Left ventricle myocardium superior (tissue), 1 donor: ENCODE measurements at places on chromosomes 6 and 20. TPM values are rescaled to one million over a fixed set of nuclear protein-coding genes. Genes with fewer than 3 reads are reported as not detected.

DNA sequence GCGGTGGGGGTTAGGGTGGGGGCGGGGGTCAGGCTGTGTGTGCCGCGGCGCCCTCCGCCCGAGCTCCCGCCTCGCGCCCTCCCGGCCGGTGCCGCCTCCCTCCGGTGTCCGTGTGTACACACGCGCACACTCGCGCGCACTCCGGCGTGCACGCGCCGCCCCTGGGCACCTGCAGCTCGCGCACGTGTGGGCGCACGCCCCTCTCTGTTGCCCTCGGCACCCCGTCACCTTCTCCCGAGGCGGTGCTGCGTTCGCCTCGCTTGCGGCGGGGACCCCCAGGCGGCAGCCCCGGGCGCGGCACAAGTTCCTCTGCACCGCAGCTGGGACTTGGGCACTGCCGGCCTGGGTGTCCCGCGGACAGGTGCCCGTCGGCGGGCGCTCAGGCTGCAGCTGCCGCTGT lies 525 bp downstream of the MACROD2 start:
- DNase-seq = peak; percentile 55

GRCh38 chr6:123415844-123416468 lies 220.8 kb downstream of the TRDN start:
- DNase-seq = no peak

GRCh38 chr6:43107344-43108062 lies 31.4 kb downstream of the PTK7 start:
- no peak for DNase-seq

DNA sequence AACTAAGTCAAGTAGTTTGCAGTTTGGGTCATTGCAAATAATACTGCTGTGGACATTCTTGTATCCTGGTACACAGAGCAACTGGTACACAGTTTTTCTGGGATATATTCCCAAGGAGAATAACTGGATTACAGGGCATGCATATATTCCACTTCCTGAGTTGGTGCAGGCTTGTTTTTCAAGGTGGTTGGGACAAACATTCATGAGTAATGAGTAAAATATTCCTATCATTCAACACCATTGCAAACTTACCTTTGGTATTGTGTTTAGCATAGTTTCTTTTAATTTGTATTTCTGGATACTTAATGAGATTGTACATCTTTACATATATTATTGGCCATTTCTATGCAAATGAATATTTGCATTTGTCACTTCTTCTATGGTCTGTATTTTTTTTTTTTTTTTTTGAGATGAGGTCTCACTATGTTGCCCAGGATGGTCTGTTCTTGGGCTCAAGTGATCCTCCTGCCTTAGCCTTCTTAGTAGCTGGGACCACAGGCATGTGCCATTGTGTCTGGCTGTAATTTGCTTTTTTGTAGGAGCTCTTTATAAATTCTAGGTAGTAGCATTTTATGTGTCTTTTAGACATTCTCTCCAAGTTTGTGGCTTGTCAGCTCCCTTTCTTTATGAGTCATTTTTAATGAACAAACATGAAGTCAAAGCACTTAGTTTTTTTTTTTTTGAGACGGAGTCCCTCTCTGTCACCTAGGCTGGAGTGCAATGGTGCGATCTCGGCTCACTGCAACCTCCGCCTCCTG lies 158.7 kb downstream of the SOX4 start:
- no peak for DNase-seq

DNA sequence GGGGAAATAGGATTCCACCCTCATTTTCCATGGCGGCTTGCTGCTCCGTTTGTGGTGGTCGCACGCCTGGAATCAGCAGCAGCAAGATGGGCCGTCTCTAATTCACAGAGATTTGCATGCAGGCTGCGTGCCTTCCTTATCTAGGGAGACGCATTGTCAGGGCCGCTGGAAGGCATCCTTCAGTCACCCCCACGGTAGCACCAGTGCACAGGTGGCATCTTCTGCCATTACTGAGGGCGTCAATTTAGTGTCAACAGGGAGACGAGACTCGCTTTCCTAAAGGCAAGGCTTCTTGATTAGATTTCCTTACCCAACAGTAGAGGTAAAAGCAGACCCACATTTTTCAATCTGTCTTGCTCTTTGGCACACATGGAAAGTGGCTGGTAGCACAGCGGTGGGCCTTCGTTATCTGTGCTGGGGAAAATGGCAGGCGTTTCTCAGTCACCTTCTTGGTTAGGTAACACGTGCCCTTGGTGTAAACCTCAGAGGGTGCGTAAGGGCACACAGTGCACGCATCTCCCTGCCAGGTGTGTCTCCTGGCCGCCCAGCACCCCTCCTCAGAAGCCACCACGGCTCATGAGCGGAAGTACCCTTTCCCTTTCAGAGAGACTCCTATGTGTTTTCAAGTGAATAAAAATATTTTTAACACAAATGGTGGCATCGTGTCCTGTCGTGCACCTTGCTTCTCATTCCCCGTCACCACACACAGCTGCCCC lies 27.3 kb upstream of the VSTM2L start:
- DNase-seq = no peak

- no peak for DNase-seq
Observed at GRCh38 chr6:161366301-161366923, 92.6 kb upstream of the AGPAT4 start.

DNA sequence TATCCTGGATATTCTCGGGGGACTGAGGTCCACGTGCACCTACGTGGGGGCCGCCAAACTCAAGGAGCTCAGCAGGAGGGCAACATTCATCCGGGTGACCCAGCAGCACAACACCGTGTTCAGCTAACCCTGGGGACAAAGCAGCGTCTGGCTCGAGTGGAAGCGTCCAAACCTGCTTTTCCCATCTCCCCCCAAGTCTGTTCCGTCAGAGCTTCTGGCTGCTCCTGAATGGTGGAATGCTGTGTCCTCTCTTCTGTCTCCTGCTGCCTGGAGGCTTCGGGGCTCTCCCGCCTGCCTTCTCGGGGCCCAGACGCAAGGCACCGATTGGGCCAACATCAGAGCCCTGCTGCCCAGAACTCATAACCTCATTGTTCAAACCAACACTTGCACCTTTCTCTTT lies 56.7 kb downstream of the GMPR start:
- no peak for DNase-seq

DNA sequence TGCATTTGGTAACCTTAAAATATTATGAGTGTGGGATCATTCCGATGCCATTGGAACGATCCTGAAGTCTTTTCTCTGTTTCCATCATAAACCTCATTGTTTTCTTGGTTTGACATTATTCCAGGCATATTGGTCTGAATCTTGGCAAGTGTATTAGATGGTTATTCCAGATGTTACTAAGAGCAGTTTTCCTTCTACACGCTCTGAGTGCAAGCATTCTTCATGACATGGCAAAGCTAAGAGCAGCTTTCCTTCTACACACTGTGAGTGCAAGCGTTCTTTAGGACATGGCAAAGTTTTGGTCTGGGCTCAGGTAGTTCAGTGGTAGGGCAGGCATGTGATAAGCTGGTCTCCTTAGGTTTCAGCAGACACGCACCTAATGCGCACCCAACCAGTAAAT lies 53.0 kb downstream of the SMOC2 start:
- DNase-seq = no peak

DNA sequence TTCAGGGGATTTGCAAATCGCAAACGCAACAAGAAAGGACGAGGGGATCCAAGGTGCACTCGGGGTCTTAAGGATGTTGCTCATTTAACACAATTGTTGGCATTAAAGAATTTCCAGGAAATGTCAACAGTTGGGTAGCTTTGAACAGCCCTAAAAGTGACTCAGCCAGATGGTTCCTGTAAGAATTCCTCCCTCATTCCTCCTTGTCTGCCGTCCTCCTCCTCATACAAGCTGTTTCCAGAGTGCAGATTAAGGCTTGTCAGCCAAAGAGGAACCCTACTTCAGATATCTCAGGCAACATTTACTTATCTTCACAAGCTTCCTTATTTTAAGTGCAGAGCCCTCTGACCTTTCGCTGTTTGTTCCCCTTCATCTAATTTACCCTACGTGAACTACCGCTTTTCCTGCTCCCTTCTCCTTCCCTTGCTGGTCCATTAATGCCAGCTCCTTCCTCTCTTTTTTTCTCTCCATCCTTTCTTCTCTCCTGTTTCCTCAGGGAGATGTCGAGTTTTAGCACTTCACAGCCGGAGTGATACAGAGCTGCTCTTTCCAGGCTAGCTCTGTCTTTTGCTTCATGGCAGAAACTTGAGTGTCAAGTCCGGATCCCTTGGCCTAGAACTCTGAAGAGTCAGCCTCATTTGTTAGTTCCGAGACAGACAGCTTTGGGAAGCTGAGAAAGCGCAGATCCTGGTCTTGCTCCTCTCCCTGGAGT lies 26.1 kb upstream of the TBC1D7 start:
- no peak for DNase-seq

DNA sequence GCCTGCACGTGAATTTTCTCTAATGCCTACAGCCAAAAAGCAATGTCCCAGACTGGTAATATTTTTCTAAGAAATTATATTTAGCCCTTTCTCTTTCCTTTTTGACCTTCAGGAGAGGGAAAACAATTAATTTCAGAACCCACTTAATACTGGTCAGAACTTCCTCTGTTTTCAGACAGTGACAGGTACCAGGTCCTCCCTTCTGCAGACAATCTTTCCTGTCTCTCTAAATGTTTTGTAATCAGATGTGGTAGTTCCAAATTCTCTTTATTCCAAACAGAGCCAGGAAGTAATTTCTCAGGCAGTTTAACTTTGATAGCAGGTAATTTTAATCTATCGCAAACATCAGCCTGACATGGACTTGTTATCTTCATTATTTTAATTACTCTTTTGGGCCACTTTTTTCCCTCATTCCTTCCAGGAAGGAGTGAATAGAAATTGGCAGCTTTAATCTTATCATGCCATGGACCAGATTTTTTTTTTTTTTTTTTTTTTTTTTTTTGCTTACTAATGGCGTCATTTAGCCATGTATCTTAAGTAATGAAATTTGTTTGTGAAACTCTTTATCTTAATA lies 348.6 kb upstream of the SOX4 start:
- DNase-seq = no peak

GRCh38 chr6:148888856-148889255 lies 142.0 kb downstream of the UST start:
- no peak for DNase-seq

DNA sequence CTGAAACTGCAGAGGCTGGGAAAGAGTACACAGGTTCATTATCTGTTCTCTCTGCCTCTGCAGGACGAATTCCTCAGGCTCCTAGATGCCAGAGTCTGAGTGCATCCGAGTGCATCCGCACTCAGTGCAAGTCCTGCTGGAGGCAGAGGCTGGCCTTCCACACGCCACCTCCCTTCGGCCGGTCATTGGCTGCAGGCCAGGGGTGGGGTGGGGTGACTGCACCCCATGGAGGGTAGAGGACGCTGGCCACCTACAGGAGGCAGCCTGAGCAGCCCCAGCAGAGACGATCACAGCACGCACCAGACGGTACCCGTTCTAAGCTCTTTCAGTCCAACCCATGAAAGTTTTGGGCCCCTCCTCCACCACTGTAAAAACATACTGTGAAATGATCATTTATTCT lies 11.7 kb downstream of the SFT2D1 start:
- peak; percentile 77 for DNase-seq

TAP1 gene
- 14.6 TPM for total RNA-seq

SRSF12 gene
- 0.07 TPM for total RNA-seq

COL10A1 gene
- total RNA-seq = not detected

TRDN gene
- 470 TPM for total RNA-seq

CD24 gene
- total RNA-seq = 0.99 TPM

RNF39 gene
- total RNA-seq = not detected

SPATS1 gene
- total RNA-seq = not detected

ULBP1 gene
- total RNA-seq = 0.17 TPM

MMP24 gene
- 0.45 TPM for total RNA-seq

RPP21 gene
- 25.5 TPM for total RNA-seq

SLC26A8 gene
- not detected for total RNA-seq

MCM3 gene
- 21.8 TPM for total RNA-seq

XRN2 gene
- total RNA-seq = 35.6 TPM

FRK gene
- total RNA-seq = 8.8 TPM

POFUT1 gene
- 24.1 TPM for total RNA-seq
